ENCODE measurements at places on chromosomes 2 and 18. TPM values are rescaled to one million over a fixed set of nuclear protein-coding genes. Genes with fewer than 3 reads are reported as not detected.

GRCh38 chr2:232816657-232817056, 40.3 kb upstream of the KCNJ13 start:
- H3K4me3 ChIP-seq = no peak overlapping the region
- H3K27me3 ChIP-seq = no peaks in the 10 kb centered on the region
- H3K27ac ChIP-seq = peak overlapping the region; percentile 62

GRCh38 chr18:56841836-56842235, 190.7 kb downstream of the WDR7 start:
- DNase-seq = no peak
- no peak overlapping the region for H3K4me3 ChIP-seq
- H3K36me3 ChIP-seq = no peaks in the 10 kb centered on the region
- no peak overlapping the region for H3K27ac ChIP-seq
- no peaks in the 10 kb centered on the region for H3K27me3 ChIP-seq
- no peaks in the 10 kb centered on the region for H3K4me1 ChIP-seq

GRCh38 chr18:57998461-57998860, 45.6 kb upstream of the NEDD4L start:
- no peaks in the 10 kb centered on the region for H3K27me3 ChIP-seq
- no peak overlapping the region for H3K4me3 ChIP-seq
- no peaks in the 10 kb centered on the region for H3K36me3 ChIP-seq

DNA sequence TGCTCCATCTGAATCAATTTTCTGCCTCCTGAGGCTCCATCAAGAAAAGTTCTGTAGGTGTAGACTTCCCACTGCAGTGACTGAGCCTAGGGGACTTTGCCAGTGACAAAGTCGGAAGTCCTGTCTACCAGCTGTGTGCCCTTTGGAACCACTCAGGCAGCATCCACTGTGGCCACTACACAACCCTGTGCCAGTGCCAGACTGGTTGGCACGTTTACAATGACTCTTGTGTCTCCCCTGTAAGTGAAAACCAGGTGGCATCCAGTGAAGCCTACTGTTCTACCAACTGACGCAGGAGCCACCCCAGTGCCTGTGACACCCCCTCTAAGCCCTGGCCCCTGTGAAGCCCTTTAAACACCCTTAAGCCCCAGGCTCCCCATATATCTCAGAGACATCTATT, 132.1 kb upstream of the SERPINE2 start:
- no peaks in the 10 kb centered on the region for H3K27me3 ChIP-seq
- no peaks in the 10 kb centered on the region for H3K4me1 ChIP-seq
- DNase-seq = no peak
- no peak overlapping the region for H3K4me3 ChIP-seq
- H3K27ac ChIP-seq = no peak overlapping the region
- no peaks in the 10 kb centered on the region for H3K36me3 ChIP-seq

GRCh38 chr2:219175928-219176817, 552 bp downstream of the CNPPD1 start:
- H3K36me3 ChIP-seq = peaks cover 47% of the 10 kb centered on the region
- peak overlapping the region; percentile 98 for H3K27ac ChIP-seq
- peaks cover 30% of the 10 kb centered on the region for H3K4me1 ChIP-seq
- H3K27me3 ChIP-seq = no peaks in the 10 kb centered on the region

SLC40A1 gene
- total RNA-seq = 285 TPM

PDE1A gene
- total RNA-seq = 72.3 TPM

GRCh38 chr2:70212298-70212932, 21.6 kb upstream of the C2orf42 start:
- H3K27ac ChIP-seq = no peak overlapping the region
- H3K4me3 ChIP-seq = no peak overlapping the region
- no peaks in the 10 kb centered on the region for H3K27me3 ChIP-seq
- H3K4me1 ChIP-seq = no peaks in the 10 kb centered on the region
- DNase-seq = no peak
- peaks cover 16% of the 10 kb centered on the region for H3K36me3 ChIP-seq

PAX8 gene
- 1,791 TPM for total RNA-seq

DNA sequence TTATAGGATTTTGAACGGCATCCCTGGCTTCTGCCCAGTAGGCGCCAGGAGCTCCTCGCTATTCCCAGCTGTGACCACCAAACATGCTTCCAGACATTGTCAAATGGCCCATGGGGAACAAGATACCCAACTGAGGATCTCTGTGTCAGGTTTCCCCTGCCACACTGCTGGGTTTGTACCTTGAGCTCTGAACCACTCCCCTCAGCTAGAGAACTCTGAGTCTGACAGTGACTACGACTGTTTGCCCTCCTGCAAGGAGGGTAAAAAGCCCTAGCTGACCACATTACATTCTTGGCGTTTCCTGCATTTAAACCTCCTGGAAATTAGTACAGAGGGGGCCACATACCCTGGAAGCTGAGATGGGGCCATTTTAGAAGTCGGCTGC, 12.4 kb downstream of the LRRFIP1 start:
- H3K27ac ChIP-seq = no peak overlapping the region
- no peak overlapping the region for H3K4me3 ChIP-seq
- no peak for DNase-seq
- H3K27me3 ChIP-seq = no peaks in the 10 kb centered on the region

DNA sequence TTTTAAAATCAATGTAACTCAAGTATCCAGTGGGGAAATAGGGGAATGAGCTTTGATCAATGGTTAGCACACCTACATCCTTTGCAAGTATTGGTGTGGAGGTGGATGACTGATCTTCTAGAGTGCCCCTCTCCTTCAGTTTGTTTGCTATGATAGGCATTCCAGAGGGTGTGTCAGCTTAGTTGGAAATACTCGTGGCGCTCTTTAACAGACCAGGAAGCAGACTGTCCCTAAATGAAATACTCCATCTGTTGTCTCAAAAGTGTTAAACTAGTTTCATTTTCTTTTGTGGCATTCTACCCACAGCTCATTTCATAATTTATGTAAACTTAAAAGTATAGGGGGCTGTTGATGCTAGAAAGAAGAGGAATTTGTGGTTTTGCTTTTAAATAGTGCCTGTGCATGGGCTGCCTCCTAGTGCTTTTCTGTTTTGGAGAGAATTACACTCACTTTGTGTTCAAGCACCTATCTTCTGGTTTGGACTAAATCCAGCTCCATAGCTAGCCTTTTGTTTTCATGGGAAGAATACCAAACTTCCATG, 66.2 kb downstream of the STAT1 start:
- peak; percentile 27 for DNase-seq
- no peaks in the 10 kb centered on the region for H3K36me3 ChIP-seq
- H3K27me3 ChIP-seq = no peaks in the 10 kb centered on the region
- no peak overlapping the region for H3K4me3 ChIP-seq
- peak overlapping the region; percentile 83 for H3K27ac ChIP-seq

- H3K36me3 ChIP-seq = no peaks in the 10 kb centered on the region
- no peaks in the 10 kb centered on the region for H3K4me1 ChIP-seq
- no peak overlapping the region for H3K4me3 ChIP-seq
- no peak for DNase-seq
Measured at GRCh38 chr2:182852801-182853200, 13.6 kb downstream of the FRZB start.

DNA sequence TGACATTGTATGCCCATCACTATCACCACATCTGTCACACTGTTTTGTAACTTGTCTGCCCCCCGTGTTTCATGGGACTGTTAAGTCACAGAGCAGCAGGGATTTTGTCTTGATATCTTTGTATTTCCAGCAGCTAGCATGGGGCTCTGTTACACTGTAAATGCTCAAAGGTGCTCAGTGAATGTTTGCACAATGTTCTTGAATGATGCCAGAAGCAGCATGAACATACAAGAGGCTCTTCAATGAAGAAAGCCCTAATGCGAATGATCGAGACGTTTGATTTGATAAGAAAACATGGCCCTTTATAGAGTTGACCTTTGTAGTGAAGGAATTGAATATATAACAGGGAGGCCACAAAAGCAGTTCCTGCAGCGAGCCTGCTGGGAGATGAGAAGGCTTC, 120.9 kb upstream of the TTC39C start:
- H3K4me3 ChIP-seq = no peak overlapping the region
- H3K27me3 ChIP-seq = no peaks in the 10 kb centered on the region
- DNase-seq = no peak
- no peaks in the 10 kb centered on the region for H3K4me1 ChIP-seq
- H3K36me3 ChIP-seq = no peaks in the 10 kb centered on the region

DNA sequence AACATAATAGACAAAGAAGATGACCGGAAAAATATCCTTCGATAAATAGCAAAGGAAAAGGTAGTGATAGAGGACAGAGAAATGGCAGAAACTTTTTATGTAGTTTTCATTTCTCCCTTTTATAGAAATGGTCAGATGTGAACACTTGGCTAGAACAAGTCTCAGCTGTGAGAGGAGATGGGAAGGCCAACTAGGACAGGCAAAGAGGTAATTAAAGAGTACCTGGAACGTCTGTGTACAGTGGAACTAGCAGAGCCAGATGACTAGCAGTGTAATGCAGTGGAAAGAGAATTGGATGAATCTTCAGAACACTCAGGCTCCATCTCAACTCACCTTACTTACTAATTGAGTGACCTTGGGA, 69.2 kb downstream of the NABP1 start:
- no peak overlapping the region for H3K4me3 ChIP-seq
- H3K27me3 ChIP-seq = no peaks in the 10 kb centered on the region
- no peak for DNase-seq
- no peaks in the 10 kb centered on the region for H3K36me3 ChIP-seq
- no peak overlapping the region for H3K27ac ChIP-seq

DNA sequence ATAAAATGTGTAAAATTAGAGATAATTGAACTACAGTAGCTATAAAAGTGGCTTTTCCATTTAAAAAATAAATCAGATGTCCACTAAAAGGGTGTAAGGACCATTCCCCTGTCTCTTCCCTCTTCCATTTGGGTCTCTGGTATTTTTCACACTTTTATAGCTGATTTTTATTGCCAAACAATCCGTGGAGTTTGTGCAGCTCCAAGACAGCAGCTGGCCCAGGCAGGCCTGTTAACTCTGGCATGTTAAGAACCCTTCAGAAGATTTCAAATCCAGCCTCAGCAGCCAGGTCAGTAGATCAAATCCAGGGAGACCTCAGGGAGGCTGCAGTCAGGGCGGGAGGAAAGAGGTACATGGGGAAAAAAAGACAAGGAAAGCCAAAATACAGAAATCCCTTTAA, 827.1 kb upstream of the FANCL start:
- no peak overlapping the region for H3K27ac ChIP-seq
- H3K27me3 ChIP-seq = no peaks in the 10 kb centered on the region
- no peaks in the 10 kb centered on the region for H3K4me1 ChIP-seq
- no peak for DNase-seq

KIDINS220 gene
- total RNA-seq = 140 TPM

AMER3 gene
- 0.08 TPM for total RNA-seq

SCN3A gene
- 3.2 TPM for total RNA-seq

DNA sequence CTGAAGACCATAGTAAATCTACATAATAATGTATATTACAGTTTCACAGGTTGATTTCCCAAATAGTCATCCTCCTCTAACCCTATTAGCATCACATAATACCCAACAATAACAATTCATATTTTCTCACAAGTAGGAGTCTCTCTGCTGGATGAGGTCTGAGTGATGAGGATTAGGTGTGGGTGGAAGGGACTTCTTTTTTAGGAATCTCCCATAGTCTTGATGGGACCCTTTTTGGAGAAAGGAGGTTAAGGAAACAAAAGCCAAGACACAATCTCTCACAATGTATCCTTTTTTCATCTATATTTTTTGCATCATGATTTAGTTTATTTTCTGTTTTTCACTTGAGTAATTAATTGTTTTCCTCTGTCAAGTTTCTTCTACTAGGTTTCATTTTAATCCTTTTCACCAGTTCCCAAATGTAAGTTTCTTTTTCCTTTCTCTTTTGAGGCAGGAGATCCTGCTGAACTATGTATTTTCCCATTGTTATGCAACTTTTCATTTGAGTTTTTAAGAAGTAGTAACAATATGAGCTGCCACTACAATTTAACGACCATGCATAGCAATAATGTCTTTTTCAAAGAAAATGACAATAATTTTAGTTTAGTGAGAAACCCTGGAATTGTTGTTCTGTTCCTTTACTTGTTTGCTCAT, 2.5 kb upstream of the IFIH1 start:
- H3K4me3 ChIP-seq = no peak overlapping the region
- H3K36me3 ChIP-seq = no peaks in the 10 kb centered on the region
- no peak for DNase-seq
- no peaks in the 10 kb centered on the region for H3K27me3 ChIP-seq

GRCh38 chr2:71606244-71606643, 152.9 kb downstream of the DYSF start:
- H3K4me1 ChIP-seq = no peaks in the 10 kb centered on the region
- H3K27ac ChIP-seq = no peak overlapping the region
- no peaks in the 10 kb centered on the region for H3K36me3 ChIP-seq
- H3K27me3 ChIP-seq = no peaks in the 10 kb centered on the region
- no peak overlapping the region for H3K4me3 ChIP-seq
- no peak for DNase-seq

GRCh38 chr2:8527031-8527430, 154.8 kb upstream of the ID2 start:
- DNase-seq = no peak
- H3K36me3 ChIP-seq = no peaks in the 10 kb centered on the region
- peaks cover 11% of the 10 kb centered on the region for H3K4me1 ChIP-seq
- H3K27me3 ChIP-seq = no peaks in the 10 kb centered on the region
- H3K27ac ChIP-seq = no peak overlapping the region

DNPEP gene
- total RNA-seq = 41.2 TPM

DNA sequence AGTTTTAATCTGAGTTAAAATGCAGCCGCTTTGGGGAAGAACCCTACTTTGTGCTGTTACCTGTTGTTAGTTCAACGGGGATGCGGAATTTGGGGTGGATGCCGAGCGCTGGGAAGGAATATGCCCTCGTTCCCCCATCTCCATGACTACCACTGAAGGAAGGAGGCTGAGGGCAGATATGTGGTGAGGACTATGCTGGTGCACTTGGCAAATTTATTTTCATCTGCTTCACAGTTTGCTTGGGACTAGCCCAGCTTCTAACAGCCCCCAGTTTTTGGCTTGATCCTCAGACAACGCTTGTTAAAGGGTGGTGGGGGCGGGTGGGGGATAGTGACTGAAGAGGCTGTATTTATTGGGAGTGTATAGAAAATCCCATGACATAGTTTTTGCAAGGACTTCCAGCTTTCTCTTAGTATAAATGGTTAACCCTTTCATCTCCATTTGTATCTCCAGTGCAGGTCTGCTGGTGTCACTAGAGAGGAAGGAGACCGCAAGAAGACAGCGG, 100.8 kb downstream of the COLEC12 start:
- H3K27me3 ChIP-seq = no peaks in the 10 kb centered on the region
- DNase-seq = no peak
- no peak overlapping the region for H3K27ac ChIP-seq
- no peak overlapping the region for H3K4me3 ChIP-seq

ERFE gene
- total RNA-seq = 5.9 TPM

DNA sequence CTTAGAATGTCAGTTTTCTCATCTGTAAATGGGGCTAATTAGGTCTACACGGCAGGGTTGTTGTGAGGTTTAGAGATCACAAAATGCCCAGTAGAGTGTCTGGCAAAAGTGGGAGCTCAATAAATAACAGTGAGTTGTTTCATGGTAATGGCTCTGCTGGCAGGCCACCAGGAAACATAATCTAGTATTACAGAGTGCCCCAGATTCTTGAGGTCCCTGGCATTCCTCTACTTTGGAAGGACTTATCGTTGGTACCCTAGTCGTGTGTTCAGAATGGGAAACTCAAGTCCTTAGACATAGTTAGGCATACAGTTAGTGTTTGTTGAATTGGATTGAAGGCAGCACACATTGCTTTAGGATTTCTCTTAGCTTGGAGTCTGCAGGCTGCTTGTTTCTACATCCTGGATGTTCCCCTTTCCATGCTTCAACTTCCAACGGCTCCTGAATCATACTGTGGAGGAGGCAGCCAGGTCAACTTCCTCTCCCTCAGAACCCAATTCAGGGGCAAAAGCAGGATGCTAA, 161.5 kb upstream of the FOSL2 start:
- no peaks in the 10 kb centered on the region for H3K27me3 ChIP-seq
- H3K27ac ChIP-seq = no peak overlapping the region
- DNase-seq = no peak
- no peak overlapping the region for H3K4me3 ChIP-seq

TUBA3E gene
- not detected for total RNA-seq

REEP1 gene
- 7.1 TPM for total RNA-seq

Measured in thyroid gland (tissue), 4 donors.